ENCODE measurements at places on chromosomes 3 and 15.
A peak's percentile ranks its signal among the peaks of the same experiment; 100 is the strongest.

GRCh38 chr3:13891492-13892073 lies 11.7 kb upstream of the WNT7A start:
- no peak for DNase-seq

GRCh38 chr15:53324061-53324460 lies 435.4 kb downstream of the WDR72 start:
- DNase-seq: no peak

DNA sequence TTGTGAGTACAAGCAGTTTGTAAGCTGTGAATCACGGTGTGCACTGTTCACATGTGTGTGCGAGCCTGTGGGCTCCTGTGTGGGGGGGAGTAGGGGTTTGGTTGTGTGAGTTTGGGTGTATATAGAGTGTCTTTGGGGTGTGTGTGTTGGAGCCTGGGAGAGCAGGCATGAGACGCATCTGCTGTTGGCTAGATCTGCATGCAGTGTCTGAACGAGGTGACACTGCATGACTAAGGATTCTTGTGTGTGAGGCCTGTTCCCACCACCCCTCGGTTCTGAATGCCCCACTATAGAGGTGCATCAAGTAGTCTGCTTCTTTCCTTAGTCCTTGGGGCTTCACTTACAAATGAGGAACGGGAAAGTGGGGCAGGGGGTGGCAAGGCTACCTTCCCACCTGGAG lies 68.4 kb downstream of the MAGEF1 start:
- no peak for DNase-seq

DNA sequence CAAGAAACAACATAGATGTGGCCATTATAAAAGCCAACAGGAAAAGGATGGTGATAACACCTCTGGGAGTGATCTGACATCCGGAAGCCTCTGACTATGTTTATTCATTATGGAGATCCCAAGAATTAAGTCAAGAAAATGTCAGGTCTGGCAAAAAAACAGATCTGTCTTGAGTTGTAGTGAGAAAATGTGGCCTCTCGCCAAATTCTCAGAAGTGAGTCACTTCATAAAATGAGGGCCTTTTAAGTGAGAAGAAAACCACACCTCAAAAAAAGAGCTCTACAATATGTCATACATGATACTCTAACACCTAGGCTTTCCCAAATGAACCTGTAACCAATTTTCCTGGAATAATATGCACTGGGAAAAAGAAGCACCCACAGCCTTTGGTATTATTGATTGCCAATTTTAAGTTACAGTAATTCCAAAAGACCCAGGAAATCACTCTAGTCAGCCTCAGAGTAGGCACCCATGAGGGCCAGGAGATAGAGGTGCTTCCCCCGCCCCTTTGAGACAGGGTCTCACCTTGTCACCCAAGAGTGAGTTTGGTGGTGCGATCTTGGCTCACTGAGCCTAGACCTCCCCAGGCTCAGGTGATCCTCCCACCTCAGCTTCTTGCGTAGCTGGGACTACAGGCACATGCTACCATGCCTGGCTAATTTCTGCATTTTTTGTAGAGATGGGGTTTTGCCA lies 38.0 kb downstream of the CCR3 start:
- no peak for DNase-seq

DNA sequence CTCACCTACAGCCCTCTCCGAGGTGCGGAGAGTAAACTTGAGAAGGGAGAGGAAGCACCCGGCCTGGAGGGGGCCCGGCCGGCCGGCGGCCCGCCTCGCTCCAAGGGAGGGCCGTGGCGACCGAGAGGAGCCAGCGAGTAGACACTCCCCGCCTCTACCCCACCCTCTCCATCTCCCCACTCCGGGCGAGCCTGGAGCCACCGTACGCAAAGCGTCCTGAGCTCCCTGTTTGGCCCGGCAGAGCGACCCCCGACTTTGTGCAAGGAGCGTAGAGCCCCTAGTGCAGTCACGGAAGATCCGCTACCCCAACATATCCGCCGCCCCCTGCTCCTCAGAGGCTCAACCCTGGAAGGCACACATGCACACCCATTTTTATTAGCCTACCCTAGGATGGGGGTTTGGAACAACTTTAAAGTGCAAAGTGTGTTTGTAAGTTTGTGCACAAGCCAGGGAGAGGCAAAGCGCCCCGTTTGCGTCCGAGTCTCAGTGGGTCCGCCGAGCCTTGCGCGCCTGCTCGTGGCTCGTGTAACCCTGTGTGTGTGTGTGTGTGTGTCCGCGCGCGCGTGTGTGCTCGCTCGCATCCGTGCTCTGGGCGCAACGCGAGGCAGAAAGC lies 508 bp upstream of the SMAD6 start:
- peak; percentile 46 for DNase-seq

DNA sequence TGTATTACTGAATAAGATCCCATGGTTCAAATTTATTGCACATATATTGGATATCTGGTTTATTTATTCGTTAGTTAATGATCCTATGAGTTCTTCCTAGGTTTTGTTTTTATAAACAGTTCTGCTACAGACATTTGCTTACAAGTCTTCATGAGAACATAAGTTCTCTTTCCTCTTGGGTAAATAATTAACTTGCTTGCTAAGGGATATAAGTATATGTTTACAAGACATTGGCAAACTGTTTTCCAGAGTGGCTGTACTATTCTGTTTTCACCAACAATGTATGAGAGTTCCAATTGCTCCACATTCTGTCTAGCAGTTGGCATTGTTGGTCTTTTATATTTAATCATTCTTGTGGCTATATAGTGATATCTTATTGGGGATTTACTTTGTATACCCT lies 341.8 kb upstream of the GBE1 start:
- no peak for DNase-seq

DNA sequence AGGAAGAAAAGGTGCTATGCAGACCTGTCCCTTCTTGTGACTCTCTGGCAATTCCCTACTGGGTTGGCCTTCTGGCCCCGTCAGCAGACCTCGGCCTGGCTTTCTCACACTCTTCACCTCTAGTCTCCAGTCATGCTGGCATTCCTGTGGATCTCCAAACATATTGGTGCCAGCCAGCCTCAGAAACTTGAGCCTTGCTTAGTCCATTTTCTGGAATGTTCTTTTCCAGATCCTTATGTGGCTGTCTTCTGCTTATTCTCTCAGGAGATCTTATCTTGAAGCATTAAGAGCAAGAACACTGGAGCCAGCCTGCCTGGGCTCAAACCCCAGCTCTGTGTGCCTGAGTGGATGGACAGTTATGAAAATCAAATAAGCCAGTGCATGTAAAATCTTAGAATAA lies 88.2 kb upstream of the NTRK3 start:
- no peak for DNase-seq

DNA sequence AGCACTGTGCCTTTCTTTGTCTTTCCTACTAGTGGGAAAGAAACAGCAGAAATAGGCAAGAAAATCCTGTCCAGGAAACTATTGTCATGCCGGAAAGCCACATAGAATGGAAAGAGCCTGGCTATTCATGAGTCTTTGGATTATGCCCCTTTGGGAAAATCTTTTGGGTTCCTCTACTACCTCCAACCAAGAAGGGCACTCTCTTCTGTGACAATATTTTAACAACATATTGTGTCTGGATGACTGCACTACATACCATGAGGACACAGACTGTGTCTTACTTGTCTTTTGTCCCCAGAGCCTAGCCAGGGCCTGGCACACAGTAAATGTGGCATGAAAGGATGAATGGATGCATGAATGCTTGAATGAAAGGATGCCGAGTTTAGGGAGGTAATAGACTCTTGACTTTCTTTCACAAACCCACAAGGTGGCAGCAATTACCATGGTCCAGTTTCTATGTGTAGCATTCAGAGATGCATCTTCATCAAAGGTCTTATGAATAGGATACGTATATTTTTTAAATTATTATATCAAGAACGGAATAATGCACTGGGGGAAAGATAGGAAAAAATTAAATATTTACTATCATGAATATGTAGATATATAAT lies 30.3 kb downstream of the ARL14 start:
- peak; percentile 25 for DNase-seq

GRCh38 chr15:101128221-101129015 lies 123.4 kb downstream of the CHSY1 start:
- DNase-seq: no peak

DNA sequence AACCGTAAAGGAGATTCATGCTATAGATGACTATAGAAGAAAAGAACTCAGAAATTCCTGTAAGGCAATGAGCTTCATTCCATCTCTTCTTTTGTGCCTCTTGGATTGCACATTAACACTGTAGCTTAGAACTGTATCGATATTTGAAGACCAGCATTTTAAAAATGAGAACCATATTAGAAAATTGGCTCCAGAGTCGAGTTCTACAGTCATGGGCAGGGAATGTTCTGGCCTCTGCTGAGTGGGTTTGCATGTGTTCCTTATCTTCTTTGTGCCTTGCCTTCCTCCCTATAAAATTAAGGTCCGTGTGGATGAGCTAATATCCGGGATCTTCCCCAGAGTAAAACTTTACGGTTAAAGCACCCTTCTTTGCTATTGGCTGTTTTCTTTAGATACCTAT lies 77.4 kb upstream of the PLCL2 start:
- DNase-seq: no peak

- DNase-seq: no peak
Measured at GRCh38 chr3:191030929-191031328, 168.1 kb upstream of the OSTN start.

DNA sequence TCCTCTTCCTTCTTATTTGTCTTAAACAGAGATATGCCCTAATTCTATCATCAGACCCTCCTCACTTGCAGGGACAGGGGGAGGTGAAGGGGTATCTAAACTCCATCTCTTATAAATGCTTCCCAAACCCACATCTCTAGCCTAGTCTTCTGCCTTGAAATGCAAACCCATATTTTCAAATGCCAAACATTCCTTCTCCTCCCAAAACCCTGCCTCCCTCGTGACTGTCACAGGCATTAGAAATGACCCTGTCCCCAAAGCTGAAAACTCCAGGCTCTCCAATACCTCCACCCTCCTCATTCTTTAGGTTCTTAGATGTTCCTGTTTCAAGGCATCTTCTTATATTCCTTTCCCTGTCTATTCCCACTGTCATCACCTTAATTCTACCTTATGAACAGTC lies 191.0 kb downstream of the ERC2 start:
- DNase-seq: no peak

- no peak for DNase-seq
Measured at GRCh38 chr15:63107895-63108546, 13.6 kb upstream of the LACTB start.

- no peak for DNase-seq
Measured at GRCh38 chr3:159091936-159092335, 290.1 kb downstream of the MFSD1 start.

GRCh38 chr3:133830071-133830470 lies 24.5 kb downstream of the SRPRB start:
- no peak for DNase-seq
